GM19239 (cell line): ENCODE measurements at places on chromosomes 3 and 15.

DNA sequence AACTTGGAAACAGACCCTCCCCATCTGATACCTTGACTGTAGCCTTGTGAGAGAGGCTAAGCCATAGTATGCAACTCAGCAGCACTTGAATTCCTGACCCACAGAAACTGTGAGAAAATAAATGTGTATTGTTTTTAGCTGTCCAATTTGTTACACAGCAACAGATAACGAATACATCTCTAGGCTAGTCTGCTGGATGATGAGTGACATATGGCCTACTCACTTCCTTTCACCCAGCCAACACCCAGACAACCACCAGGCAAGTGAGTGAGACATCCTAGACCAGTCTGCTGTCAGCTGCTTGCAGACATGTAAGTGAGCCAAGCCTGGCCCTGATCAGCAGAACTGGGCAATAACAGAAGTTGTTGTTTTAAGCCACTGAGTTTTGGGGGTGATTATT, 19.2 kb upstream of the SMAD6 start:
- no peak for DNase-seq

DNA sequence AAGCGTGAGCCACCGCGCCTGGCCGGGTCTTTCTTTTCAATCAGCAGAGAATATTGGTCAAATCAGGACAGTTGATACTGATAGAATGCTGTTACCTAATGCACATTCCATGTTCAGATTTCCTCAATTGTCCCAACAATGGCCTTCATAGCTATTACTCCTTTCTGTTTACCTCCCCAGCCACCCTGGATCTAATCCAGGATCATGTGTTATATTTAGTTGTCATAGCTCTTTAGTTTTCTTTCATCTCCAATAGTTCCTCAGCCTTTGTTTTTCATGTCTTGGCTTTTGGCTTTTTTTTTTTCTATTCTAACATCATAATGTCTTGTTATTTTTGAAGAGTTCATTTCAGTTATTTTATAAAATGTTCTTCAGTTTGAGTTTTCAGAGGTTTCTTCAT, 14.6 kb downstream of the USP3 start:
- DNase-seq = no peak

- no peak for DNase-seq
Measured at GRCh38 chr15:94987085-94987484, 755.7 kb downstream of the MCTP2 start.

GRCh38 chr15:79184465-79184892, 93.9 kb upstream of the RASGRF1 start:
- DNase-seq = peak; percentile 55

DNA sequence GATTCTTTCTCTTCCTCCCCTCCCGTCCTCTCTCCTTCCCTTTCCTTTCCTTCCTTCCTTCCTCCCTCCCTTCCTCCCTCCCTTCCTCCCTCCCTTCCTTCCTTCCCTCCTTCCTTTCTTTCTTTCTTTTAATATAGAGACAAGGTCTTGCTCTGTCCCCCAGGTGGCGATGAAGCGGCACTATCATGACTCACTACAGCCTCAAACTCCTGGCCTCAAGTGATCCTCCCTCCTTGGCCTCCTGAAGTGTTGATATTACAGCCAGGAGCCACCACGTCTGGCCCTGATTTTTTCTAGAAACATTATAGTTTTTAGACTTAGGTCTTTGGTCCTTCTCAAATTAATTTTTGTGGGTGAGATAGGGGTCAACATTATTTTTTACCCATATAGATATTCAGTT, 15.5 kb downstream of the GRM2 start:
- no peak for DNase-seq

- no peak for DNase-seq
Measured at GRCh38 chr3:184737641-184738505, 26.0 kb upstream of the MAGEF1 start.

- no peak for DNase-seq
Measured at GRCh38 chr3:20137647-20138046, 48.4 kb downstream of the SGO1 start.
